H54 (cell line): ENCODE measurements at places on chromosomes 1 and 21.

DNA sequence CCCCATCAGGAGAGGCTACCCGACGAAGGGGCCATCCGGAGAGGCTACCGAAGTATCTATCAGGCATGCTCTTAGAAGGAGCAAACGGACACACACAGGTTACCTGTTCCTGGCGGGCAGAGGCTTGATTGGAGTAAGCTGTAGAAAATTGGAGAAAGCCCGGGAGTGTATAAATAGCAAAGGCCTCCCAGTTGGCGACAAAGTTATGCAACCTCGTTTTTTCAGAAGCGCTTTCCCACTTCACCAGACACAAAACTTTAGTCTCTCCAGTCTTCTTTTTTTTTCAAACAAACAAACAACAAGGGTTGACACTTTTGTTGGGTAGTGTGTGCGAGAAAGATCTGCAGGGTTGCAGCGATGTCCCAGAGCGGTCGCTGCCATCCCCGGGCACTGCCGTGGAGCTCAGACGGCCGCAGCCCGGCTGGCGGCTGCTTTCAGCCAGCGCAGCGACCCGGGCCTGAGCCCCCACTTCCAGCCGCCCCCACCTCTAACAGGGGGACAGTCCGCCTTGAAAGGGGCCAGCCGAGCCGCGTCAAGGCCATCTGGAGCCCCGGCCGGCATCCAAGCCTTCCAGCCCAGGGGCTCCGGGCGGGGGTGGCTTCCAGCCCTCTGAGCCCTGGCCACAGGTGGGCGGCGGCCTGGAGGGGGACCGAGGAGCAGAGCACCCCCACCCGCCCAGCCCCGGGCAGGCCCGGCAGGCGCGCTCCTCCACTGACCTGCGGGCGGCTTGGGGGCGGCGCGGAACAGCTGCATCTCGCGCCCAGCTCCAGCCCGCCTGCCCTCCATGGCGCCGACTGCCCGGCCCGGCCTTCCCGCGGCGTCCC, 616 bp downstream of the MCOLN3 start:
- no peak for DNase-seq

DNA sequence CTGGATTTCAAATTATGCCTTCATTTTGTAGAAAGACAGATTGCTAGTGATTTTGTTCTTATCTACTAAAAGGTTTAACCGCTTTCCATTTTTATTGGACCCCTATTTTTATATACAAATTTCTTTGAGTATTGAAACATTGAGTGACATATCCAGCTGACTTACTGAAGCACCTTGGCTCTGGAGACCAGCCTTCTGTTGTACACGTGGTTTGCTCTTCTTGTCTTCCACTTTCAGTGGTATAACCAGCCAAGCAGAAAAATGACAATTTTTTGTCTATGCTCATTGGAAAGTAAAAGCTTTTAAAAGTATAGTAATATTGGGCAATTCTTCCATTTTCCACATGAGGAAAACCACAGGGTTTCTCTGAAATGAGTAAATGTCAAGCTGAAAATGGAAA, 4.4 kb downstream of the F13B start:
- no peak for DNase-seq

DNA sequence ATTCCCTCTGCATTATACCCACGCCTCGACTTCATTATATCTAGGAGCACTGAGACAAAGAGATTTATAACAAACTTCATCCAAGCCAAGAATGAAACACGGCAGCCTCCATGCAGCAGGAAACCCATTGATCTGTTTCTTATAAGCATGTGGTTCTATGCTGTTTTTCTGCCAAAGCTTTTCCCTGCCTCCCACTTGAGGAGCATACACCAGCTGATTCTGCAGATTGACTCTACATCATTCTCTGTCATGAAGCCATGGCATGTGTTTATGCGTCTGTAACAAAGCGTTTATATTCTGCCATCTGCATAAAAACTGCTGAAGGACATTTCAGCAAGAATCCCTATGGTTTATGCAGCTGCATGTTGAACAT, 102.0 kb downstream of the CYYR1 start:
- no peak for DNase-seq

DNA sequence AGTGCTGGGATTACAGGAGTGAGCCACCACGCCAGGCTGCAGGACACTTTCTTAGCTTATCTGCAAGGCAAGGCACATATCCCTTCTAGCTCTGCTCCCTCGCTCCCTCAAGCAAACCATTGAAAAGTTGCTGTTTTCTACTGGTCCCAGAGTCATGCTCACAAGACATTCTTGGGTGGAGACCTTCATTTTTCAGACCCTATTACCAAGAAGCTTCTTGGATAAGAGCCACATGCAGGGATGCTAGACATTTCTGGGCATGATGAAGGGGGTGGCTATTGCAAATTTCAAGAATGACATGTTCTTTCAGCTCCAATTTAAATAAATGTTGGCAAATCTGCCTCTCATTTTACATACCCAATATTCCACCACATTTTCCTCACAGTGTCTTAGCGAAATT, 33.9 kb downstream of the CAPN9 start:
- no peak for DNase-seq

DNA sequence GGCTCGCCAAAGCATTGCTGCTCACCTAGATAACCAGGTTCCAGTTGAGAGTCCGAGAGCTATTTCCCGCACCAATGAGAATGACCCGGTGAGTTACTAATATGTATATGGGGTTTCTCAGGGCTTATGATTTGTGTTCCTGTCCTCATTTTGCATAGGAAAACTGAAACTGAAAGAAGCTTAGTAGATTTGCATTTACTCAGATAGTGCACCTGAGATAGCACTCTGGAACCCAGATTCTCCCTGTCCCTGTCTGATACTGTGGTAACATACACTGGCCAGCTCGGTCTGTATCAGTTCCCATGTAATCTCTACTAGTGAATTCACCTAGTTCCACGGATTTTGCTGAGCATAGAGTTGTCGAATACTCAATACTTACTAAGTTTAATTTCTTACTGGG, 28.1 kb downstream of the DAP3 start:
- no peak for DNase-seq
